ENCODE measurements at places on chromosomes 4 and X.

GRCh38 chr4:73896416-73896815, 27.2 kb downstream of the CXCL1 start:
- no peak for DNase-seq

GRCh38 chr4:147793569-147794313, 61.9 kb downstream of the ARHGAP10 start:
- DNase-seq: no peak

DNA sequence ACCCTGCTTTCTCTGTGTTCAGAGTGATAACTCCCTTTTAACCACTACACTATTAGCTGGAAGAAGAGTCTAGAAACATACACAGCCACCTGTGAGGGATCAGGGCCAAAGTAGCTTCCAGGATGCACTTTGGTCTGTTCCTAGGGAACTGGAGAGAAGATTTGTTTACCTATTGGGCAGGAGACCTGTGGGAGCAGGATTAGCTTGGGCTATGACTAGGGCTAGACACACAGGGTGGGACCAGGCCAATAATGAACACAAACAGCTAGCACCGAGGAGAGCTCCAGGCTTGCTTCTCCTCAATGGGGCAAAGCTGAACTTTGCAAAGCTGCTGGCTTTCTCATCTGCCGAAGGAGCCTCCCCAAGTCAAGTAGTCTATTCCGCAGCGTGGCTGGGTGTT, 24.4 kb upstream of the MAP7D3 start:
- no peak for DNase-seq

DNA sequence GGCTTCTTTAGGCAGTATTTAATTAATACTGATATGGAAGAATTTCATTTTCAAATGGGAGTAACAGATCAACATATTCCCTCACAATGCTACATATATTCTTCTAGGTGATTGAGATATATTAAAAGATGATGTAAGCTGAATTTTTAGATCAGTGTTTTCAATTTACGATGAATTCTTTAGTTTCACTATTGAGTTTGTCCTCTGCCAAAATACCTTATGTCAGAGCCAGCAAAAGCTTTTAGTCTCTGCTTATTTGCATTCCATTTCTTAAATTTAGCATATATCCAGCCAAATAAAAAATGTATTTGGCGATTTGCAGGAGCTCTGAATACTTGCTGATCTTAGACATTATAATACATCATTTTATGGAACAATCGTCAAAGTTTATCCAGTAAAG, 144.3 kb downstream of the MOSPD2 start:
- no peak for DNase-seq

DNA sequence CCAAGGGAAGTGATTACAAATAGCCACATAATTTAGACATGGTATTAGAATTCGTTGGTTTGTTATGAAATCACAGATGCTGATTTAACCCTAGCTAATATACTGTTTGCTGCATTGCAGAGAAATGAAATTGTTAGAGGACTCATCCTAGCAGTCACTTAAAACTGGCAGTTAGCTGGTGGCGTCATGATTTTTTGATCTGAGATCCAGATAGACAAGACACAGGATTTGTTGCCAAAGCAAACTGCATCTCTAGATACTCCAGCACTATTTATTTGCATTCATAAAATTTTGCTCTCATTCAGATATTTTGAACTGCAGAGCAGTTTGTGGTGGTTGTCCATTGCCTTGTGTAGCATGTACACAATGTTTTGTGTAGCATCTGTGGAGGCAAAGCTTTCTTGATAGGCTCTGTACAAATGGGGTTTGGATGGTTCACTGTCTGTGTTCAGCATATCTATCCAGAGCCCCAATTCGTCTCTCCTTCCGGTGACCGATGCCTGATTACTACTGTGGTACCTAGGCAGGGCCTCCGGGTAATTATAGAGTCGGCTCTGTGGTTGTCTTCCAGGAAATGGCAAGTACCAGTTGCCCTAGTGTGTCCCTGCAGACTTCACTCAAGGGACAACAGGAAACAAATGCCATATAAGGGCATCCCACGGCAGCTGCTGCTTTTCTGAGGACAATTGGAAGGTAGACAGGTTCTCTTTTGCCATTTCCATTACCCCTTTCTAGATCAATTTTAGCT, 30.1 kb upstream of the SPARCL1 start:
- DNase-seq: peak; percentile 69
